CD4-positive, alpha-beta T cell (primary cell): ENCODE measurements at places on chromosomes 7 and 10. TPM values are rescaled to one million over a fixed set of nuclear protein-coding genes. Genes with fewer than 3 reads are reported as not detected.

CPN1 gene
- total RNA-seq, result not detected

TMEM236 gene
- 0.06 TPM for total RNA-seq

PLEKHS1 gene
- not detected for total RNA-seq

NUTM2D gene
- 3.7 TPM for total RNA-seq

FAM237B gene
- not detected for total RNA-seq

GGCT gene
- total RNA-seq, result 6.6 TPM

NFE2L3 gene
- 0.45 TPM for total RNA-seq

CFAP43 gene
- total RNA-seq, result not detected

GJC3 gene
- 0.25 TPM for total RNA-seq

RGS10 gene
- 132 TPM for total RNA-seq

OR6B1 gene
- not detected for total RNA-seq

UNCX gene
- not detected for total RNA-seq

ITIH5 gene
- not detected for total RNA-seq

HGF gene
- not detected for total RNA-seq

EFCAB10 gene
- 0.78 TPM for total RNA-seq

WDFY4 gene
- 2.5 TPM for total RNA-seq

DNAJC12 gene
- not detected for total RNA-seq

ANXA8L1 gene
- not detected for total RNA-seq

ATXN7L1 gene
- 27.3 TPM for total RNA-seq

COL17A1 gene
- total RNA-seq, result not detected

CPA4 gene
- not detected for total RNA-seq

TNS3 gene
- 0.16 TPM for total RNA-seq

CYP2E1 gene
- 2.0 TPM for total RNA-seq

NEURL1 gene
- 0.85 TPM for total RNA-seq

AKR1C3 gene
- total RNA-seq, result 1.9 TPM

TMEM229A gene
- total RNA-seq, result not detected

DGKI gene
- not detected for total RNA-seq

MCM10 gene
- 0.16 TPM for total RNA-seq

FGFBP3 gene
- total RNA-seq, result 1.4 TPM

SYPL1 gene
- total RNA-seq, result 53.1 TPM

THSD7A gene
- total RNA-seq, result not detected

C7orf33 gene
- not detected for total RNA-seq

SYT15 gene
- 0.77 TPM for total RNA-seq

ABI1 gene
- total RNA-seq, result 83.6 TPM

SLIT1 gene
- total RNA-seq, result 0.39 TPM

TMEM139 gene
- total RNA-seq, result 0.27 TPM

GOLGA7B gene
- total RNA-seq, result 4.5 TPM
